ENCODE measurements at places on chromosomes 4 and X.

DNA sequence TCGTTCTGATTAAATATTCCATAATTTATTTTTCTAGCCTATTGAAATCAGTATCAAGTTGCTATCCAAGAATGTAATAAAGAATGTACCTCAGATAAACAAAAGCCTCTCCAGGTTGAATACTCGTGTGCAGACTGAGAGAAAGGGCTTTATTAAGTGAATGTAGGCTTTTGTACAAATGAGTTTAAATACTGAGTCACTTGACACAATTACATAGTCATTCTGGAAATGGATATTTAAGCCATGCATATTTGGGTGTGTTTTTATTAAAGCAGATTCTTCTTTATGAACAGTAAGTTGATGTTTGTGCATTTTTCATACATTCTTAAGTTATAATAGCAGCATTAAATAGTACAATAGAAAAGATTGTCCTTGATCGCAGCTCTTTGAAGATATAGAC lies 139.8 kb upstream of the GK2 start:
- DNase-seq = no peak

DNA sequence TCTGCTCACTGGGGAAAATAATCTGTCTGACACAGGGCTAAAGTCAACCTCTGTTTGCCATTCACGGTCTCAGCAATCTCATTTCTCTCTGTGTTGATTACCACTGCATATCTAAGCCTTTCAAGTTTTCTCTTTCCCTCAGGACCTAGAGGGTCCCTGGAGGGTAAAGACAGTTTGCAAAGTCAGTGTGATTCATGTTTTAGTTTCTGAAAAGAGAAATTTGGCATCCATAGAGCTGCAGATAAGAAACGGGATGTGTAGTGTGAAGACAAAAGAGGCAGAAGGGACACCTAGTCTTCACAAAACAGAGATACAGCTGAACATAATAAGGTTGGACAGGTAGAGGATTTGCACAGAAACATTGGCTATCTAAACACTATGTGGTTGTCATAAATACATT lies 34.5 kb upstream of the KDR start:
- no peak for DNase-seq

GRCh38 chr4:183832776-183833450 lies 72.2 kb upstream of the STOX2 start:
- DNase-seq = no peak

GRCh38 chrX:106932960-106933537 lies 12.8 kb downstream of the CLDN2 start:
- DNase-seq = peak; percentile 1

DNA sequence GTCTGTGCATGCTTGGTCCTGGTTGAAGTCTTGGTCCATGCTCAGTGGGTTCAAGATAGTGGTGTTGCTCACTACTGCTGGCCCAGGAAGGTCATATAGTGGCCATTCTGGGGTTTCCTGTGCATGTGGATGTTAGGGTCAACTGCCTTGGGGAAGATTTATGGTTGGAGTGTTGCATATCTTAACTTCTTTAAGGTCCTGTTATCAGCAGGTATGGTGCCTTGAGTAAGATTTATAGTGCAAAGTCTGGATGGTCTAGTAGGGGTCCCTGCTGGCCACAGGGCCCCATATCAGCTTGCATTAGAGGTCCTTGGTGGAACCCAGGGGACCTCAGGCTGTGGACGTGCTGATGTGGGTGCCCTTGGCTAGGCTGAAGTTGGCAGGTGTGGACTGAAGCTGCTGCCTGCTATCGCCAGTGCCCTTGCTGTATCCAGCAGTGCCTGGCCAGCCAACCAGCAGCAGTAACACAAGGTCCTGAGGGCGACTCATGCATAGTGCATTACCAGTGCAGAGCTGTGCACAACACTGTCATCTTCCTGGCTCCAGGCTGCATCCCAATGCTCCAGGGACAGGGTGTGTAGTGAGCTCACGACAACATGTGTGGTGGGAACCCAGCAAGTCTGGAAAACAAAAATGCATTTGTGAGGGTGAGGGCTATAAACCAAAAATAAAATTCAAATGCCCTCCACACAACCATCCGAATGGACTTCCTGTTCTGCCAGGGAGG lies 61.0 kb downstream of the BEX3 start:
- no peak for DNase-seq

DNA sequence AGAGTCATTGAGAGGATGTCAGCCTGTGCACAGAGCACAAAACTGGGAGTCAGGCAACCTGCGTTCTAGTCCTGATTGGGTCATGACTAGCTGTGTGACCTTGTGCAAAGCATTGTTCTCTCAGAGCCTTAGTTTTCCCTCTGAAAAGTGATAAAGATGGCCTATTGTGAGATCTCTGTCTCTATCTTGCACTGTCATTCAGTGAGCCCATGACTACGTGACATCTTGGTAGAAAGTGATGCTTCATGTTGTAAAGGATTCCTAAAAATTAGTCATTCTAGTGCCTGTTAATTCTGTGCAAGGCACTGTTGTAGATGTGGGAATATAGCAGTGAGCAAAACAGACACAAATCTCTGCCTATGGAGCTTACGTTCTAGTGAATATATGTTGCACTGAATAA lies 2.5 kb downstream of the PGRMC1 start:
- DNase-seq = no peak

DNA sequence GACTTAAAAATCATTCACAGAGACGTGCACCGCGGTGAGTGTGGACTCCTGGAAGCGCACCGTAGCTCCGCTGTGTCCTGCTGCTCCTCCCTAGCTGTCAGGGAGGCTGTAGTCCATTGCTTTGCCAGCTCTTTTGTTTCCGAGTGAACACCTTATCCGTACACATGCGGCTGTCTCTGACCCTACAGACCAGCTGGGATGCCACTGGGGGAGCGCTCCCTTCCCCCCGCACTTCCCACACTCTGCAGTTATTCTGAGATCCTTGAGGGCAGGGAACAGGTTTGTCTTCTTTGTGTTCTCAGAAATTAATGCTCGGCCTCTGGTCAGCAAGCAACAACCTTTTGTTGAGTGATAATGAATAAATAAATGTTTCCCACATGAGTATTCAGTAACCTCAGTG lies 33.7 kb upstream of the MSANTD1 start:
- no peak for DNase-seq
